ENCODE measurements at places on chromosomes 2 and 18.

GRCh38 chr2:215961981-215962380 lies 51.4 kb downstream of the MREG start:
- DNase-seq, result no peak

GRCh38 chr18:26135548-26135947 lies 1.9 kb downstream of the PSMA8 start:
- no peak for DNase-seq

- no peak for DNase-seq
Measured at GRCh38 chr18:43248610-43249249, 28.6 kb downstream of the SYT4 start.

DNA sequence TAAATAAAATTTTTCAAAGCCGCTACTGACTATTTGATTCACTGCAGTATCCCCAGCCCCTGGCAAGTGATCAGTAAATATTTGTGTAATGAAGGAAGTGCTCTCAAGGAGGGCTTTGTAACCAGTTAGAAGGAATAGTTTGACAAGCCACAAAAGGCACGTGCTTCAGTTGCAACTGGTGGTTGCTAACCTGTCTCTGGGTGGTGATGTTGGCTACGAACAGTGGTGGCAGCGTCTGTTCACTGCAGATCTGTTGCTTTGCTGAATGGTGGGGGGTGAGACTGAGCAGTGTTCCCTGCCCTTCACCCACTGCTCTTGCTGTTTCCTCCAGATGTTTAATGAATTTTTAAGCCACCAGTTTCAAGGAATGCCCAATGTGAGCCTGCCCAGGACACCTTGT lies 73.9 kb upstream of the SIX2 start:
- no peak for DNase-seq

DNA sequence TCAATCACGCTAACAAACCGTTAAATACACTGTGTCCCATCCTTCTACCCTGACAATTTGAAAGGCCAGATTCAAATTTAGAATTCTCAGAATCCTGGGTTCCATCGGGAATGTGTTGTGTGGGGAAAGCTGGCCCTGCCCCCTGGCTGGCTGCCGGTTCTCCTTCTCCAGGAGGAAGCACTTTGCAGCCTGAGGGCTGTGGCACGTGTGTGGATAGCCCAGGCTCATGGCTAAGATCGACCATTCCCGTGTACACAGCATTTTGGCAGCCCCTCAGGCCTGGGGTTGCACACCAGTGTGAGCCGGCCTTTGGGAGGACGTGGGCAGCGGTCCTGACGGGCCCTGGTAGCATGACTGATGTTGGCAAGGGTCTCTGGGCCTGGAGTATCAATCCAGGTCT lies 51.0 kb upstream of the ROCK2 start:
- DNase-seq, result no peak

DNA sequence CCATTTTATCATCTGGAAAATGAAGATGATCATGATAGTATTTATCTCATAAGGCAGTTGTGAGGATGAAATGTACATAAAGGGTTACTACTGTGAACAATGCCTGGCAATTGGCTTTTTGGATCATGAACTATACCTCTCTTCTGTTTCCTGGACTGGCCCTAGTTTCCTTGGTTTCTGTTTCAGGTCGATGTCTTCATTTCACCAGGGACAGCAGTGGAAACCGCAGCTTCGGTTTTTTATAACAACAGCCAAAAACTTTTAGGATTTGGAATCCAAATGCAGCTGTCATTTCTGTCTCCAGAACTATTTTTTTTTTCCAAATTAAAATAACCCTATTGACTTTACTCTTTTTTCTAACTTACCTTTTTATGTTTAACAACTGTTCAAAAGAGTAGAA lies 425.1 kb downstream of the RND3 start:
- DNase-seq, result no peak

DNA sequence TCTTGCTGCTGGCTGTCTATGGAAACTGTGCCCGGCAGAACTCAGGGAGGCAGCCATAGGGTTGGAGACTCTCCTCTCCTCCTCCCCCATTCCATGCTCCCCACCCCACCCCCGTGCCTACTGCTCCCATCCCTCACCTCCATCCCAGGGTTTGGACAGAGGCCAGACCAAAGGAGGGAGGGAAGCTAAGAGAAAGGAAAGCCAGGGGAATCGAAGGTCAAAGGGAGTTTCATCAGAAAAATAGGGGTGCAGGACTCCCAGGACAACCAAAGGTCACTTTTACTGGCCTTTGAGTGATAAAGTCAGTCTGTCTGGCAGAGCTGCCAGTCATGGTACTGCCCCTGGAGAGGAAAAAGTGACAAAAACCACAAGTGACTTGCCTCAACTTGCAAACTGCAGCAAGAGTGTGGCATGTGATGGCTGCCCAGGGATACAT lies 187.3 kb upstream of the CTAGE1 start:
- no peak for DNase-seq

- no peak for DNase-seq
Measured at GRCh38 chr2:47429795-47430194, 26.8 kb downstream of the MSH2 start.

GRCh38 chr2:3409627-3410170 lies 30.2 kb downstream of the TRAPPC12 start:
- no peak for DNase-seq

DNA sequence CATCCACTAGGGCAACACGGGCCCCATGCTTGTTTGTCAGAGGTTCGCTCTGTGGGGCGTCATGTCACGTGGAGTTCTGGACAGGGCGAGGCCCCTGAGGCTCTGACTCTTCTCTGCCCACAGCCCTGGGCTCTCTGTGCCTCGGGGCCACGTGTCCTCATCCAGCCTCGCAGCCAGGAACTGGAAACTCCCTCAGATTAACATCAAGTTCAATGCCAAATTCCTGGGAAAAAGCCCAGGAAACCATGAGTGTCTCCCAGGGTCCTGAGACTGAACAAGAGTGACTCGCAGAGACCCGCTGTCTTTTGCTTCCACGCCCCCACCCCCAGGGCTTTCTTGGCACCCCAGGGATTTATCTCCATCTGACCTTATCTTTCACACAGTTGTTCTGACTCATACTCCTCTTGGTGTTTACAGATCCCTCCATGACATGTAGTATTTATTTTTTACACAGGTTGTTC lies 174.0 kb upstream of the PIEZO2 start:
- no peak for DNase-seq

DNA sequence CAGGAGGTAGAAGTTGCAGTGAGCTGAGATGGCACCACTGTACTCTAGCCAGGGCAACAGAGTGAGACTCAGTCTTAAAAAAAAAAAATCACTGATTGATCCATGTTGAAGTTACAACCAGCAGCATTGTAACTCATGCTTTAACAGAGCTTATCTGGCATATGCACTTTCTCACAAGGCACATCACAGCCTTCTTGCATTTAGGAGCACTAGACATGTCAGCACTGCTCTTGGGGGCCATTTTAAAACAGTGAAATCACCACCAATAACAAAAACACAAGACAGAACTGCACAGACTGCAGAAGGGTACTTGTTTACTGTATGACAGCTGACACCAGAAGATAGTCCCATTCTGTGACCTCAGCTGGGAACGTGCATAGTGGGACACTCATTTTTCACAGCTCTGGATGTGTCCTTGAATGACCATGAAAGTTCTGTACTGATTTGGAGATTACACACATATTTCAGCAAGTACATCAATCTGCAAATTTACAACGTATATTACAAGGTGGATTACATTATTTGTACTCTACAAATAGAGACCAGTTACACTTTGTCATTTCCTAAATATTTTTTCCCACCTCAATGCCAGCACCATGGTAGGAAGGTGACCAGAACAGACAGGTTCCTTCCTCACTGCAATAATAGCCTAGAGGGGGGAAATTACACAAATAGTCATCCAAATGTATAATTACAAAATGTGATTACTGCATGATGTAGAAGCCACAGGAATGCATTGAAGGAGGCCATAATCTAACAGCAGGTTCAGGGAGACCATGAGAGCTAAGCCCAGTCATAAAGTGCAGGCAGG lies 35.1 kb downstream of the CCBE1 start:
- no peak for DNase-seq

- peak; percentile 51 for DNase-seq
Measured at GRCh38 chr2:238098901-238099713, 1.0 kb upstream of the ESPNL start.

DNA sequence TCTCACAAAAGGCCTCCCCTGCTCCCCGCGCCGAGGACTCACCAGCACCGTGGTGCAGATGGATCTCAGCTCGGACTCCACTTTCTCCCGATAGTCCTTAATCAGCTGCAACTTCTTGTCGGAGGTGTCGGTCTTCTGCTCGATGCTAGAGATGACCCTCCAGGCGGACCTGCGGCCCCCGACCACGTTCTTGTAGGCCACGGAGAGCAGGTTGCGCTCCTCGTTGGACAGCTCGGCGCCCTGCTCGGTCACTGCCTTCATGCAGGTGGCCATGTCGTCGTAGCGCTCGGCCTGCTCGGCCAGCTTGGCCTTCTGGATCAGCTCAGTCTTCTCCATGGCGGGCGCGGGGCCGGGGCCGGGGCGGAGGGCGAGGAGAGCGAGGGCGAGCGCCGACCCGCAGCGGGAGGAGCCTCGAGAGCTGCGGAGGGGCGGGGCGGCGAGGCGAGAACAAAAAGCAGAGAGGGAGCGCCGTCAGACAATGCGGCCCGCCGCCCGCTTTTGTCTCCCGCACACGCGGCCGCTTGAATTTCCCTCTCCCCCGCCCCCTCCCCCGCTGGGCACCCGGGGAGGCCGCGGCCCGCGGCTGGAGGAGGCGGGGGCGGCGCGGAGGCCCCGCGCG lies 571 bp downstream of the YWHAQ start:
- DNase-seq, result peak; percentile 77

- DNase-seq, result no peak
Measured at GRCh38 chr2:220664272-220665107, 907.6 kb downstream of the EPHA4 start.

DNA sequence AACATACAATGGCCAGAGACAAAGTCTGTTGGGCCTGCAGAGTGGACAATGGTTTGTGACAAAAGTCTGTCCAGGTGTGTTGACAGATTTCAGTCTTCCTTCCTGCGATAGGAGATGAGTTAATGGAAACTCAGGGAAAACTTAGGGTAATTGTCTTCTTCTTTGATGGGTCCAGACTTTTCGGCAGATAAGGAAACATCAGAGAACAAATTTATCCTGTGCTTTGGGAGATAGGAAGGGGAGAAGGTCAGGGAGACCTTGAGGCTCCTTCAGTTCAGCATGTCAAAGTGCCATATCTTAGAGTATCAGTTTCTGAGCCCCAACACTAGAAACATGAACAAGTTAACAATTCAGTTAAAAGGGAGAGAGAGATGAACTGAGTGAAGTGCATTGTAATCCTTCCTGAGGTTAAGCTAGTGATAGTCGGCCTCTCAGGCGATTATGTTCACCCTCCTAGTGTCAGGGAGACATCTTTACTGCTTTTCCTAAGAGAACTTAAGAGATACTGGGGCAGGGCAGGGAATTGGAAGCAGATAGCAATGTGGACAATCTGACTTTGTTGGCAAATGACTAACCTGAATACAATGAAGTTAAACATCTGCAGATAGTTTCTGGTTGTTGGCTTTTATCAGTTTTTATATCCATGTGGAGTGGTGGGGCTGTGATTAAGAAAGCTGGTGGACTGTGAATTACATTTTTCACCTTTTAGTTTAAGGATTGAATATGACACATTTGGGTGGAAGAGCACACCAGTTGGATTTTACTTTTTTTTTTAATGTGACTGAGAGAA lies 248.8 kb upstream of the FN1 start:
- DNase-seq, result no peak

DNA sequence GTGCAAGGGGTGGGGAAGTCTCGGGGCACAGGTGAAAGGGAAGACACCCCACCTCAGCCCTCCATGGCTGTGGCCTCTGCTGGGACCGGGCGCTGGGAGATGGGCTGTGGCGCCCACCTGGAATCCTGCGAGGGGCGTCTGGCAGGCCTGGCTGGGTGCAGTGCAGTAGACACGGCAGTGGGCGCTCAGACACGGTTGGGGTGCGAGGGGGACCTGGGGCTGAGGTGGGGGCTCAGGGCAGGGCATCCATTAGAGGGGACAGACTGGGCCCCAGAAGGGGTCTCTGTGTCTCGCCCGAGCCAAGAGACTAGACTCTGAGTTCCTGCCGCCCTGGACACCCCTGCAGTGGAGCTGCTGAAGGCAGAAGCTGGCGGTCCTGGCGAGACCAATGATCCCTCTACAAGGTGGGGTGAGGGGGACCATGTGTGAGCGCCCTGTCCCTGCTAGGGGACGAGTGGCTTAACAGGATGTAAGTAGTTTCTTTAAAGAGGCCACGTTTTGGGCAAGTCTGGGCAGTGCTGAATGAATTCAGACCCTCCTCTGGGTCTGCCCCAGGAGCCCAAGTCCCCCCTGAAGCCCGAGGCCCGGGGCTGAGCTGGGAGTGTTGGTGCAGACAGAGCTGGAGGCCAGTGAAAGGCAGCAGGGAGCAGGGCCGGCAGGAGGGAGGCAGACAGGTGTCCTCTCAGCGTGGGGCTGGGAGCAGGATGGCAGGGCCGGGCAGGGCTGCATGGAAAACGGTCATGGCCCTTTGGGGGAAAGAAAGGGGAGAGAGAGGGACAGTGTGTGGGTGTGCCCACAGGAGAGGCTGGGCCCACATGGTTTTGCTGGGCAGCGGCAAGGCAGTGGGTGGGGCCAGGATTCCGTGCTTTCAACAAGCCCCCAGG lies 57.2 kb downstream of the HS6ST1 start:
- peak; percentile 57 for DNase-seq

GRCh38 chr2:240934701-240935102 lies 28.6 kb downstream of the CROCC2 start:
- peak; percentile 57 for DNase-seq

DNA sequence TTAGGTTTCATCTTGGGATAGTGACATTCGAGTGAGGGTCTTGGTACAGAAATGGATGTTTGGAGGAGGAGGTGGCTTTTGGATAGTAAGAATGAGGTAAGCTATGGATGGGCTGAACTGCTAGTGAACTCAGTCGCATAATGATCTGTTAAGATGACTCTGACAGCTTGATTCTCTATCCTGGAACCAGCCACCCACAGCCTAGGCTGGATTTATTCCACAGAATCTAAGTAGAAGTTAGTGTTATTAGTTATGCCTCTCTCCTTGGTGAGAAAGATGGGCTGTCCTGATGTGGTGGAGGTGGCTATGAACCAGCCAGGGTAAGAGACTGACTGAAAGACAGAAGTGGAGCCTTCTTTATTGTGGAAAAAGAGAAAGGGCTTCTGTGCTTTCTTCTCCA lies 22.4 kb downstream of the IL36A start:
- DNase-seq, result no peak

GRCh38 chr18:42364766-42365165 lies 409.7 kb downstream of the PIK3C3 start:
- DNase-seq, result no peak

Data from RWPE2 (cell line).